ENCODE measurements at places on chromosomes 6 and 20. TPM values are rescaled to one million over a fixed set of nuclear protein-coding genes. Genes with fewer than 3 reads are reported as not detected.

ASIP gene
- total RNA-seq: not detected

GRCh38 chr6:85137865-85138264, 312.0 kb upstream of the NT5E start:
- no peak for DNase-seq

- no peak for DNase-seq
Observed at GRCh38 chr6:39079197-39080125, 30.9 kb downstream of the GLP1R start.

NOP56 gene
- 324 TPM for total RNA-seq

DNA sequence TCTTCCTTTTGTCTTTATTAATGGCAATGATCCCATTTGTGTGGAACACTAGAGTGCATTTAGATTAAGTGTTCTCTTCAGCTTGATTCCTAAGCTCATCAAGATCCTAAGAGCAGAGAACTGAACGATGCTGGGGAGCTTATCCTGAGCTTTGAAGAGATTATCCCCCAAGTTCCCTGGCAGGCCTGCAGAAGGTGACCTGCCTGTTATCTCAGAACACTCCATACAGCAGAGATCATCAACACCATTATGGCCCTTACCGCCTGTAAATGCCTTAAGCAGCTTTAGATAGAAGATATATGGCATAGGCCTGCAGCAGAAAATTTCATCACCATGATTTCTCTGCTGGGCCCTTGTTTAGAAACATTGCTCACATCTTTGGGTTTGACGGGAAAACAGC, 779.9 kb upstream of the MAP3K7 start:
- DNase-seq: no peak

GRCh38 chr6:15496345-15497131, 166.3 kb downstream of the DTNBP1 start:
- no peak for DNase-seq

DNA sequence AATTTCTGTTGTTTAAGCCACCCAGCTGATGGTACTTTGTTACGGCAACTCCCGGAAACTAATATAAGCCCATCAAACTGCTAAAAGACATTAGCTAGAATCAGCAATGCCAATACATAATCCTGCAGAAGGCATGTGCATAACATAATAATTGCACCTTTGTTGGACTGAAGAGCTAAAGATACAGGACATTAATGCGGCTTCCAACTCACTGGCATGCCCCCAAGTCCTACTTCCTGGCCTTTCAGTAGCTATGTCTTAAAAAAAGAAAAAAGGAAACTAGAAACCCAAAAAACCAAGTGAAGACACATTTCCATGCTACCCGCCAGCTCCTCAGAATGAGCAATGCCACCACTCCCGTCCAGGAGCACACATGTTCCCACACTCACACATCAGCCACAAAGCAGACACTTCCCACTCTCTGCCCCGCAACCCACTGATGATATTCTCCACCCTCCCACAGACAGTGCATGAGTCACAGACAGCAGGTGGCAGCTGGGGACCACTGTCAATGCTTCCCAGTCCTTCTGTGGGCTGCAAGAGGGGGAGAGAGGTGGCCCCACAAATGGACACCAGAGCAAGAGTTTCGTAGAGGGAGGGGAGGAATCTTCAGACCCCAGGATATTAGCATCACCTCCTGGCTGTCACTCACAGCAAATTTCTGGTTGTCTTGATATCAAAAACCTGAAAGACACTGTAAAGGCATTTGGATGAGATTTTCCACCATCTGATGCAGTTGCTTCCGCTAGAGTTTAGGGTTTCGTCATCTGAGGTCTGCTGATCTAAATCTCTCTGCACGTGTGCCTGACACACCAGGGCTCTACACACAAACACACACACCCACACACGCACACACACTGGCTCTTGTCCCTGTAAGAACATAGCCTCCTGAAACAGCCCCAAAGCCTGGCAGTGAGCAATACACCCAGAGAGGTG, 32.8 kb downstream of the GFOD1 start:
- peak; percentile 88 for DNase-seq

GRCh38 chr20:8639112-8639778, 429.6 kb upstream of the PLCB4 start:
- DNase-seq: no peak

MCUR1 gene
- total RNA-seq: 33.0 TPM

DNA sequence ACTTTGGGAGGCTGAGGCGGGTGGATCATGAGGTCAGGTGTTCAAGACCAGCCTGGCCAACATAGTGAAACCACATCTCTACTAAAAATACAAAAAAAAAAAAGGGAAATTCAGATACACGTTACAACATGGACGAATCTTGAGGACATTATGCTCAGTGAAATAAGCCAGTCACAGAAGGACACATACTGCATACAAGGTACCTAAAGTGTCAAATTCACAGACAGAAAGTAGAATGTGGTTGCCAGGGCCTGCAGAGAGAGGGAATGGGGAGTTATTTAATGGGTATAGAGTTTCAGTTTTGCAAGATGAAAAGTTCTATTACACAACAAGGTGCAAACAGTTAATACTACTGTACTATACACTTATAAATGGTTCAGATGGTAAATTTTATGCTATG, 75.1 kb downstream of the SNX5 start:
- no peak for DNase-seq

RCAN2 gene
- 0.74 TPM for total RNA-seq

DNA sequence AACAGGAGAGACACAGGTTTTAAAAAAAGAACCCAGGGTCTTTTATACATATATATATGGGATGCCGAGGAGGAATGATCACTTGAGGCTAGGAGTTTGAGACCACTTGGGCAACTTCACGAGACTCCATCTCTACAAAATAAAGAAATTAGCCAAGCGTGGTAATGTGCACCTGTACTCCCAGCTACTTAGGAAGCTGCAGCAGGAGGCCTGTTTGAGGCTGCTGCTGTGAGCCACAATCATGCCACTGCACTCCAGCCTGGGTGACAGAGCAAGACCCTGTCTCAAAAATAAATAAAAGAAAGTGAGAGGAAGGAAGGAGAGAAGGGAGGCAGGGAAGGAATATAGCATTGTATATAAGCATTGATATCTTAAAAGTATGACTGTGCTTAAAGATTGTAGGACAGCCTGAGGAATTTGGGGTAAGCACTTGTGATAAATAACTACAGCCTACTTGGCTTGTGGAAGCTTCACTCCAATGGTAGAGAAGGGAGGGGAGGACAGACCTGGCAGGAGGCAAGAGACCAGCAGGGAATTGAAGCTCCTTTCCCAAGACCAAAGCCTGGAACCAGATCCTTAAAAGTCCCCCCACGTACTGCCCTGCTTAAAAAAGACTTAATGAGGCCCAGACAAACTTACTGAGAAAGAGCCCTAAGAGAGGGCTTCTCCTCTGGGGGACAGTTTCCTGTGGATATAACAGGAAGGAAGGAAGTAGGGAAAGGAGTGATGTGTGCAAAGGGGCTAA, 2.5 kb upstream of the SNTA1 start:
- DNase-seq: no peak

DNA sequence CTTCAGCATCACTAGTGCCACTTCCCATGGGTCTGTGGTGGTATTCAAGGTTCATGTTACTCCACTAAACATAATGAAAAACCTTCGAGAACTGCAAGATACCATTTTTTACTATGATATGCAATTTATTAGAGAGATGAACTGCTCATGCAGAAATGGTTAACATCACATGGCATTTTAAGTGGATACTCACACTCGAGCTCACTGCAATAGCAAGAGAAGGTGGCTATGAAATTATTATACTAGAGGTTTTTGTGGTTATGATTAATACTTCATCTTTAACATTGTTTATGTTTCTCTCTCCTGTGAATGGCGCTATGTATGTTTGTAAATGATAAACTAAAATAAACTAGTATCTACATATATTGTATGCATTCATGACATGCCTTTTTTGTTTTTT, 35.1 kb downstream of the SCAF8 start:
- no peak for DNase-seq

DNA sequence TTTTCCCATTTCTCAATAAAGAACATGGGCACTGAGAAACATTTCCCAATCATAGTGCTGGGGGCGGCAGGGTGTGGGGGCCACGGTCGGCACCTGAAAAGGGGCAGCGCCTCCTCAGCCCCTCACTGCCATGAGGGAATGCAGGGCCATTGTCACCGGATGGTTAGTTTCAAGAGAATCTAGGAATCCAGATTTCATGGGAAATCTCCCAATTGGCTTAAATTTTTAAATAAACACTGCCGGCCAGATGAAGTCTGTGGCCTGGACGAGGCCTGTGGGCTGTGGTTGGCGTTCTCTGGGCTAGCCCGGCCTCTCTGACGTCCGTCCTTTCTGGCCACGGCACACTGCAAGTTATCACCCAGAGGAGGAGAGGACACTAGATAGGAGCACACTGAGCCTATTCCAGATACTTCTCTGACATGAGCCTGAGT, 25.6 kb downstream of the MANBAL start:
- no peak for DNase-seq

EDN1 gene
- total RNA-seq: 0.30 TPM

DNA sequence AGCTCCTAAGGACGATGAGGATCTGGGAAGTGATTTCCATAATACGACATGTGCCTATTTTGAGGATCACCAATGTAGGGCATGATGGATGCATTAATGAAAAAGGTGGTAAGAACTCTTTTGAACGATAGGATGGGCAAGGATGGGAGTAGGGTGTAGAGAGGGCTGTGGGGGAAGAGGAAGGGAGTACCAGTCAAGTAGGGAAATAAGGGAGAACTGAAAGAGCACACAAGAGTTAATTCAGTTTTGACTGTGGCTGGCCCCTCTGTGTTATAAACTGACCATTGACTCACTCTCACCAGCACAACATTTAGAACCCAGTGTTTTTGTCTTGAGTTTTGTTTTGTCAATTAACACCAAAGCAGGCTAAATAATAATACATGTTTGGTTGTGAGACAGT, 33.0 kb downstream of the SLC35D3 start:
- no peak for DNase-seq

CALHM4 gene
- not detected for total RNA-seq

- no peak for DNase-seq
Observed at GRCh38 chr6:28534875-28535274, 9.2 kb downstream of the GPX5 start.

GRCh38 chr20:45934046-45934585, 367 bp upstream of the PCIF1 start:
- DNase-seq: no peak

OR11A1 gene
- total RNA-seq: not detected

IMPG1 gene
- not detected for total RNA-seq

- DNase-seq: no peak
Observed at GRCh38 chr6:139891471-139891870, 517.0 kb upstream of the CITED2 start.

DNA sequence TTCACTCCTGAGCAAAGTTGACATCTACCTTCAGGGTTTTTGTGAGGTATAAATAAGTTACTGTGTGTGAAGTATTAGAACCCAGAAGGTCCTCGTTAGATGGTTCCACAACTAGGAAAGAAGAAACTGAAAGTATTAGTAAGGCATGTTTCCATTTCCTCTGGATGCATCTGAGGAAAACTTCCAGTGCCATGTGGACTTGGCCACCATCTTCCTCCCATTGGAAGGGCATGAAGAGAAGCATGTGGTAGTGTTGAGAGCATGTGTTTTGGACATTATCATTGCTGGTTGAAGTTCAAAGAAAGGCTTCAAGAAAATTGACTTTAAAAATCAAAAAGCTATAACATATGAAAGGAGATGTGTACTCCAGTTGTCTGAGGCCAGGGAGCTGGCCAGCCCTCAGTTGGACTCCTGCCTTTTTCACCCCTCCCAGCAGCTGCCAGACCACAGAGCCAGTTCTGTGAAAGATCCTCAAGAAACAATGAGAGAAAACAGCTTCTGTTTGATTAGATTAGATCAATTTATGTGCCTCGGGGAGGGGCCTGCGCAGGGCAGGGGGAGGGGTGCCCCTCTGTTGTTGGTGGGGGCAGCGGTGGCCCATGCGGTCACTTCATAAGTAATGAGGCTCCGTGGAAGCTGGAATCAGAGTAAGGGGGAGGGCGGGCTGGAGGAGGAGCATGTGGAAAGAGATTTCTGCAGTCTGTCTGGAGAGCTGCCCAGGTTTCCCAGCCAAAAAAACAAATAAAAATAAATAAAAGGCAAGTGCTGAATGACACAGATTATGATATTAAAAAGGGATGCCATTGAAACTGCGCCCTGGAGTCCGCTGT, 154.0 kb downstream of the JARID2 start:
- no peak for DNase-seq

SEC23B gene
- 97.0 TPM for total RNA-seq

DNA sequence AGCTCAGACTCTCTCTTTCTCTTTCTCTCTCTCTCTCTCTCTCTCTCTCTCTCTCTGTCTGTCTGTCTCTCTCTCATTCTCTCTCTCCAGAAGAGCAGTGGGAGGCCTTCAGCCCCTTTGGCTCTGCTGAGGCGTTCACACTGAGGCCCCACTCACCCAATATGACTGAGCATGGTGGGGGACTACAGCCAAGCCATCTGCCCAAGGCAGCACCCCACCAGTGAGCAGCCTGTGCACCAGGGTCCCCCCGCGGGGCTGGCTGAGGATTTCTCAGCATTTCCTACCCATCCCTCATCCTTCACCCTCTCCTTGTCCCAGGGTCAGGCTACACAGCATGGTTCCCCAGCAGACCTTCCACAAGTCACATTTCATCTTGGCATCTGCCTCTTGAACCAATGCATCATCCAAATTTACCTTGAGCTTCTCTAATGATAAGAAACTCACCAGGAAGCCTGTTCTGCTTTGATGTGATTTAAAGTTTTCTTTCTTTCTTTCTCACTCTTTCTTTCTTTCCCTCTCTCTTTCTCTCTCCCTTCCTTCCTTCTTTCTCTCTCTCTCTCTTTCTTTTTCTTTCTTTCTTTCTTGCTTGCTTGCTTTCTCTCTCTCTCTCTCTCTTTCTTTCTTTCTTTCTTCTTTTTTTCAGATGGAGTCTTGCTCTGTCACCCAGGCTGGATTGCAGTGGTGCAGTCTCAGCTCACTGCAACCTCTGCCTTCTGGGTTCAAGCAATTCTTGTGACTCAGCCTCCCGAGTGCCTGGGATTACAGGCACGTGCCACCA, 47.1 kb upstream of the NXT1 start:
- no peak for DNase-seq

- no peak for DNase-seq
Observed at GRCh38 chr6:53031281-53031680, 33.9 kb upstream of the FBXO9 start.

GRCh38 chr6:97218912-97219311, 64.1 kb downstream of the MMS22L start:
- no peak for DNase-seq

DNA sequence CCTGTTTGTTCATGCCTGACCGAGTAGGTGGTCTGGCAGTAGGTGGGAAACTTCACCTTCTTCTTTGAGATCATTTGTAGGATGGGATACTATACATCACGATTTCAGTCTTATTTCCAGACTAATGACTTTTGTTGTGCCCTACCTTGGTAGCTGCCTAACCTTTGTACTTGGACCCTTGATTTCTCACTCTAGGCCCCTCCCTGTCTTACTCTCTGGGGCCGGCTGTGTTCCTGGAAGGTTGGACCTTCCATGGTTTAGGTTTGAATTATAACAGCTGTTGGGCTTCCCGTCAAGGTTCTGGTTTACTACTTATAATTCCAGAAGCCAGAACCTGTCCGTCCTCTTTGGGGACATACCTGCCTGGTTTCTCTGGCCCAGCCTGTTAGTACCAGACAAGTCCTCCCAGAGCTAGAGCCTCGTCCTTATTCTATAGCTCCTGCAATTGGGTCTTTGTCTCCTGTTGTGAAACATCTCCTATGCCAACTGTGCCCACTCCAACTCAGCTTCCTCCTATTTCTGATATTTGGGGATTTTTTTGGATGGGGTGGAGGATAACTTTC, 14.9 kb upstream of the ADIG start:
- no peak for DNase-seq

CCN5 gene
- not detected for total RNA-seq
